ENCODE measurements at places on chromosomes 5 and 9.
A peak's percentile ranks its signal among the peaks of the same experiment; 100 is the strongest.

DNA sequence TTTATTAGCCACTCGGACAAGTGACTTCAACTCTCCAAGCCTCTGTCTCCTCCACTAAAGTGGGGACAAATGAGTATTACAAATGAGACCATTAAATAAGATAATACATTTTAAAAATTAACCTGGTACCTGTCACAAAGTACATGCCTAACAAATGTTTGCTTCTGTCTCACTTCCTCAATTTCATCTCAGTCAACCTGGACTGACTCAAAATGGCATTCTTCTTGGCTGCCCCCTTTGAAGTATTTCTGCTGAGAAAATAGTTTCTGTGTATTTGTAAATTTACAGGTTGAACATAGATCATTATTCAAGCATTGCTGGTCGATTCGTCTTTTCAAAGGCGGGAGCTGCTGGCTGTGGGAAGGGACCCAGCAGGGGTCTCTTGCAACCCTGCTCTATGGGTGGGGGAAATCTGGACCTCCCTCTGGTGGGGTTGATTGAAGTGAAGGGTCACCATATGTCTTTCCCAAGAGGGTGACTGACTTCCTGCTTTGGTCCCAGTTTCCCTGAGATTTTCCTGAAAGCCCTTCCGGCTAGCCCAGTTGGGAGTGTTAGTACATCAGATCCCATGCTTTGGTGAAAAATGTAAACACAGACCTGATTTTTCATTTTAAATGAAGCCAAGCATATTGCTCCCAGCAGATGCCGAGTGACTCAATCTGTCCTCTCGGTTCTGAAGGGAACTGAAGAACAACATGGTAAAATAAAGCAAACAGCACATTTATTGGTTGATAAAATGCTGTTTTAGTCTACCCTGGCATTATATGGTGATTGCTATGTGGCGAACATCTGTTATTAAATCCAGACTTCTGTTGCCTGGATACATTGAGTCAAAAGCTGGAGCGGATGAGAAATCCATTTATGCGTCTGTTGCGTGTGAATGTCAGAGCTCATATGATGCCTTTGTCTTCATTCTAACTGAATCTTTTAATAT is 73.0 kb downstream of the KCNIP1 start:
- DNase-seq, result no peak

DNA sequence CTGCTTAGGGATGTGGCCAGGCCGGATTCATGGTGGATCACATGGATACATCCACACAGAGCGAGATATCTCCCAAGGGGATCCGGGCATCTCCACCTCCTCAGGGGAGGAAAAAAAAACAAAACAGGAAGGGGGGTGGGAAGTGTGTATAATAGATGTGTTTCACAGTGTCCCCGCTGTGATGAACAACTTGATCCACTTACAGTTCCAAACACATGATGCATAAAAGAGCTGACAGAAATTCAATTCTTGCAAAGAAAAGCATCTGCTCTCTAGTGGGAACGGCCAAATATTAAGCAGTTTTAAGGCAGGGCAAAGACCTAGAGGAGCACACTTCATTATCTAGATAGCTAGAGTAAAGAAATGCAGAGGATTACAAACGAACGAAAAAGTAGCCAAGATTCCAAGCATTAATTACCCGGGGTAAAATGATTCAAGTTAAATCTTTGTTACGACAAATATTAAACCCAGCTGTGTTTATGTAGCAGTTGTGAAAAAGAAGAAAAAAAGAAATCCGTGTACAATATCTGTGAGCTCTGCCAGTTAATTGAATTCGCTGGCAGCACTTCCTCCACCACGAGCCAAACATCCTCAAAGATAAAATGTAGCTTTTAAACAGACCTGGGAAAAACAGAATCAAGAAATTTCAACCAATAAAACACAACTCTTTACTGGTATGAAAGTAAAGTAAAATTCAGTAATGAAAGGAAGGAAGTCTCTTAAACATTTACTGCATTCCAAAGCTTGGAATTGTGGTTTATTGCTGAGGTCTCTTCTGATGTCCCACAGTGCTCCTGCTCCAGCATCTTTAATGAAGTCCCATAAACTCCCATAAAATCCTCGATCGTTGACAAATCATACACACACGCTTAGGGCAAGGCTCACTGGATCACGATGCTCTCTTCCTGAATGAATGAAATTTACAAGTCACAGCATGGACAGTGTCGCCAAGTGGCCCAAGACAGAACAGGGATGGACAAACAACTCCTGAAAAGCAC is 213.0 kb downstream of the CRB2 start:
- no peak for DNase-seq

GRCh38 chr5:102766295-102767090 is 11.4 kb downstream of the PAM start:
- DNase-seq, result no peak

GRCh38 chr5:151700296-151700695 is 13.6 kb upstream of the SPARC start:
- no peak for DNase-seq

- no peak for DNase-seq
Observed at GRCh38 chr5:160507221-160507721, 85.6 kb downstream of the PTTG1 start.

DNA sequence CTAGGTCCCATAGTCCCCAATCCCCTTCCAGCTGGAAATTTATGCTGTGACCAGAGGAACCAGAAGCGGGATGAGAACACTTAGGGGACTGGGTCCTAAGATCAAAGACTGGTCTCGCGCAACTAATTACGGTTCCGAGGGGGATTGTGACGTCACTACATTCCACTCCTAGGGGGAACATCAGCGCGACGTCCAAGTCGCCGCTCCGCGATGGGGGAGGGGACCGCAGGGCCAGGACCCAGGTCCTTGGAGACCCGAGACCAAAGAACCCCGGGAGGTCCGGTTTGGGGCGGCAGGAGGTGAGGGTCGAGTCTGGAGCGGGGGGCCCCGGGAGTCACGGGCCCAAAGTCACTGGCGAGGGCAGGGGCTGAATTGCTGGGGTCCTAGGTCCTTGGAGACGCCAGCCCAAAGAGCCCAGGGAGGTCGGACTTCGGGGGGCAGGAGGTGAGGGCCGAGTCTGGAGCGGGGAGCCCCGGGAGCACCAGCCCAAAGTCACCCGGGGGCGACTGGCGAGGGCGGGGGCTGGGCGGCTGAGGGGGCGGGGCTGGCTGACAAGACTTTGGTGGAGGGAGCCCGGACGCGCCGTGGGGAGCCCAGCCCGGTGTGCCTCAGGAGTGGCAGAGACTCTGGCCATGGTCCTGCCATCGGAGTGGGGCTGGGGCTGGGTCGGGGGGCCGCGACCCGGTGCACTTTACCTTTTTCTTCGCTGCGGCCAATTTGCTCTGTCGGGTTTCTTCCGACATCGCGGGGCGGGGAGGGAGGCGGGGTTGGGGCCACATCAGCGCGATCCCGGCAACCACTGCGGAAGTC is at the start of gene GOLGA2:
GOLGA2 (minus strand) TSS at position 810 of the 810 bp plus-strand sequence; CDS start at position 779, 31 bp downstream.
- DNase-seq, result no peak

DNA sequence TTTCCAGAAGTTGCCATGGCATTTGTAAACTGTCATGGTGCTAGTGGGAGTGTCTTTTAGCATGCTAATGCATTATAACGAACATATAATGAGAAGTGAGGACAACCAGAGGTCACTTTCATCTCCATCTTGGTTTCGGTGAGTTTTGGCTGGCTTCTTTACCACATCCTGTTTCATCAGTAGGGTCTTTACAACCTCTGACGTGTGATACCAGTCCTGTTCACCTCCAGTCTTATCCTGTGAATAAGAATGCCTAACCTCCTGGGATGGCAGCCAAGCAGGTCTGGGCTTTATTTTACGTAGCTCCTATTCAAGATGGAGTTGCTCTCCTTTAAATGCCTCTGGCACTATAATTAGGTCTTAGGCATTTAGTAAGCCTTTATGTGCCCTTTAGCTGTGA is 20.4 kb upstream of the RFK start:
- no peak for DNase-seq

GRCh38 chr5:65742565-65743231 is 20.7 kb downstream of the NLN start:
- DNase-seq, result no peak

- DNase-seq, result no peak
Observed at GRCh38 chr5:141528291-141528984, 39.6 kb downstream of the PCDHGC5 start.

GRCh38 chr5:143066556-143067281 is 296.5 kb downstream of the ARHGAP26 start:
- DNase-seq, result peak; percentile 7

- DNase-seq, result no peak
Observed at GRCh38 chr9:1771094-1771789, 243.9 kb upstream of the SMARCA2 start.

- DNase-seq, result peak; percentile 80
Observed at GRCh38 chr9:74952201-74953151, at the start of gene C9orf40. Gene C9orf40, minus strand, starts transcription at chr9:74952912. Its CDS starts 301 bp downstream, at chr9:74952611.

- DNase-seq, result no peak
Observed at GRCh38 chr5:154103233-154103632, 64.5 kb downstream of the MFAP3 start.

- DNase-seq, result no peak
Observed at GRCh38 chr9:122477826-122478225, at the start of gene OR1J1. Gene OR1J1, minus strand, starts transcription at chr9:122477926. Its CDS starts 0 bp downstream, at chr9:122477926.

- no peak for DNase-seq
Observed at GRCh38 chr9:14250794-14251153, 63.2 kb downstream of the NFIB start.

GRCh38 chr5:136677217-136677616 is 311.9 kb upstream of the TRPC7 start:
- no peak for DNase-seq

GRCh38 chr9:98249771-98250170 is 5.7 kb downstream of the TBC1D2 start:
- no peak for DNase-seq

DNA sequence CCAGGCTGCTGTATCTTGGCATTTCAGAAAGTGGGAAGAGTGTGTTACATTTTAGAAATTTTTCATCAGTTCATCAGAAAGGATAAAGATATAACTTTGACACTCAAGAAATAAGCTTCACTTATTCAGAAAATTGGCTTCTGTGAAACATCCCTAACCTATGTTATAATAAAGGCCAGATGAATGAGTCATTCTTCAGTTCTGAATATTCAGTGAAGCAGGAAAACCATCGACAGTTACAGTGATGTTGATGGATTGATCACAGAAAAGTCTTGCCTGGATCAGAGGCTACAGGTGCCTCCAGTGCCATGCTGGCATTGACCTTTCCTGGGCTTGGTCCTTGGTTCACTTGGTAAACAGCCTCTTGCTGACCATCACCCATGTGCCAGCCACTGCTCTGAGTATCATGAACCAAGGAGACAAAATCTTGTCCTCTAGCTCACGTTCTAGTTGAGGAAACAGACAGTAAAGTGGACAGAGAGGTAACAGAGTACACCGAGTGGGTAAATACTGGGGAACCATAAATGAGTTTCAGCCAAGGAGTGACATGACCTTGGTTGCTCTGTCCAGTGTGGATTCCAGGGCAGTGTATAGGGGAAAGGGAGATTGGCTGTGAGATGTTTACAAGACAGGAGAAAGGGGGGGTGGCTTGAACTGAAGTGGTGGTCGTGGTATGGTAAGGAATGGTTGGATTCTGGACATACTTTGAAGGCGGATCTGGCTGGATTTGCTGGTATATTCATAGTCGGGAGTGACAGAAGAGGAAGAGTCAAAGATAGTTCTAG is 98.6 kb downstream of the AMBP start:
- DNase-seq, result no peak

- no peak for DNase-seq
Observed at GRCh38 chr5:92567831-92568450, 1013.1 kb downstream of the NR2F1-AS1 start.

DNA sequence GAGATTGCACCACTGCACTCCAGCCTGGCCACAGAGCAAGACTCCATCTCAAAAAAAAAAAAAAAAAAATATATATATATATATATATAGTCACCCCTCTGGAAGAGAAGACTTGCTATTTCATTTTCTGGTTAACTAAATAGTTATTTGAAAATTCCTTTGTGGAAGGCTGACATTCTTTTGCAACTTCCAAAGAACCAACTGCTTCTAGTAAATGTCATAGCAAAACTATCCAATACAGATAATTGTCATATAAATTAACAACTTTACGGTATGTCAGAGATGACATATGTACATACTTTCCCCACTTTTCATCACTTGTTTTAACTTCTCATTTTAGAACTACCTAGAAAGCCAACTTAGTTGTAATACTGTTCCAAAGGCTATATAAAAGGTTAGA is 50.9 kb downstream of the PRUNE2 start:
- DNase-seq, result no peak

DNA sequence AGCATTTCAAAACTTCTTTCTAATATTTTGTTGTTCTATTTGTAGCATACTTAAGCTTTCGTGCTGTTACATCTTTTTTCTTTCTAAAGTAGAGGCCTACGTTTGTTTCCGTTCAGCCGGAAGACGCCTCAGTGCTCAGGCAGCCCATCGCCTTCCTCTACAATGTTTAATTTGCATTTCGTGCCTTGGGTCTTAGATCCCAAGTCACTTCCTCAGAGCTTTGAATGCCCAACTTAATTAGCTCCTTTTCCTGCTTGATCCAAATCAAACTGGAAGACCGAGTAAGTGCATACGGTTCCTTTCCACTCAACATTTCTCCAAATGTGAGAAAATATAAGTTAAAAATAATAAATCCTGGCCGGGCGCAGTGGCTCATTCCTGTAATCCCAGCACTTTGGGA is 43.2 kb downstream of the MRPL36 start:
- no peak for DNase-seq

- DNase-seq, result no peak
Observed at GRCh38 chr5:38362713-38363112, 104.4 kb downstream of the EGFLAM start.

GRCh38 chr5:144710637-144711036 is 540.0 kb downstream of the KCTD16 start:
- no peak for DNase-seq

GRCh38 chr9:26725573-26725972 is 167.0 kb downstream of the CAAP1 start:
- no peak for DNase-seq

- DNase-seq, result no peak
Observed at GRCh38 chr9:16230731-16231130, 639.7 kb downstream of the BNC2 start.

- no peak for DNase-seq
Observed at GRCh38 chr5:68711293-68712200, 382.3 kb upstream of the SLC30A5 start.

DNA sequence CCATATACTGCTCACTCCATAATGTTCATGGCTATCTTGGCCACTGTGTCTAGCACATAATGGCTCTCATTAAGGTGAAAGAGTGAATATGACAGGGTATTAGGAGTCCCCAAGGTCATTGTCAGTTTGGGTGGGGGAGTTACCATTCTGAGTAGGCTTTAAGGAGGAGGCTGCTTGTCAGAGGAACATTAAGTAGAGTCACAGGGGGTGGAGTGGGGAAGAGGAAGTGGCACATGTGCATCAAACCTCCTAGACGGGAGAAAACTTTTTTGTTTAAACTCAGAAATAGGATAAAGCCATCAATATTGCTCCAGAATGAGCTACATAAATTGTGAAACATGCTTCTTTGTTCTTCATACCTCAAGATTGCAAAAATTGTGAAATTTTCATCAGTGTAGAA is 45.5 kb downstream of the DAB2IP start:
- no peak for DNase-seq

- DNase-seq, result no peak
Observed at GRCh38 chr9:27925815-27926214, 352.5 kb upstream of the C9orf72 start.

- no peak for DNase-seq
Observed at GRCh38 chr5:88824892-88825583, 57.9 kb downstream of the MEF2C start.

- no peak for DNase-seq
Observed at GRCh38 chr5:147398860-147399259, 111.0 kb downstream of the DPYSL3 start.

Data from T-cell (primary cell).